Mesendoderm (in vitro differentiated cells): ENCODE measurements at places on chromosomes 4 and X.

- DNase-seq: no peak
- no peaks in the 10 kb centered on the region for H3K36me3 ChIP-seq
- H3K4me3 ChIP-seq: no peak overlapping the region
- H3K27ac ChIP-seq: no peak overlapping the region
These were observed 139.4 kb downstream of the GLRA3 start for GRCh38 chr4:174689618-174690017.

DNA sequence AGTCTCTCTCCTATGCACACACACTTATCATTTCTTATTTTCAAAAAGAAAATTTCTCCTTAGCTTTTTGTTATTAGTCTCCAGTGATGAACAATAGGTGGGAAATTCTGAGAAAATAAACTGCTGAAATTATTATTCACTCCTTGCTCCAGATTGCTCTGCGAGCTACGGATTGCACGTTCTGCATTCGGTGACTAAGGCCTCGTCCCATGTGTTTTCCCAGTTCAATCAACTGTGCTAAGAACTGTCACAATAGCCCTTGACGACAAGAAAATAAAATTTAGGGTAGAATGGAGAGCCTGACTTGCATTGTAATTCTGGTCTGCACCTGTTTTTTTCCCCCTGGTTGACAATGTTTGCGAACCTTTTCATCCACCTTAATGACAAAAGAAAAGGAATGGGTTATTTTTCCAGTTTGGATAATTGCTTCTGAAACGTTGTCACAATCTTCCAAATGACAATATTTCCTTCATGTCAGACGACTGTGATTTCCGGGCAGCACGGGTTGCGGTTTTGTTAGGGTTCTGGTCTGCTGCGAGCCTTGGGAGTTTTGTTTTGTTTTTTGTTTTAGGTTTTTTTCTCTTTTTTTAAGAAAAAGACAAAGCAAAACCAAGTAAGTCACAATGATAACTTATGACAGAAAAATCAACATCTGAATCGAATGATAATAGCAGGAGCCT is 124.5 kb upstream of the NOCT start:
- no peaks in the 10 kb centered on the region for H3K36me3 ChIP-seq
- no peak overlapping the region for H3K4me3 ChIP-seq
- DNase-seq: no peak
- H3K27me3 ChIP-seq: no peaks in the 10 kb centered on the region

- no peak overlapping the region for H3K4me3 ChIP-seq
- no peaks in the 10 kb centered on the region for H3K27me3 ChIP-seq
- no peak overlapping the region for H3K27ac ChIP-seq
- no peaks in the 10 kb centered on the region for H3K36me3 ChIP-seq
- DNase-seq: peak; percentile 3
These were observed 55.1 kb downstream of the CLCN5 start for GRCh38 chrX:49977319-49978090.

DNA sequence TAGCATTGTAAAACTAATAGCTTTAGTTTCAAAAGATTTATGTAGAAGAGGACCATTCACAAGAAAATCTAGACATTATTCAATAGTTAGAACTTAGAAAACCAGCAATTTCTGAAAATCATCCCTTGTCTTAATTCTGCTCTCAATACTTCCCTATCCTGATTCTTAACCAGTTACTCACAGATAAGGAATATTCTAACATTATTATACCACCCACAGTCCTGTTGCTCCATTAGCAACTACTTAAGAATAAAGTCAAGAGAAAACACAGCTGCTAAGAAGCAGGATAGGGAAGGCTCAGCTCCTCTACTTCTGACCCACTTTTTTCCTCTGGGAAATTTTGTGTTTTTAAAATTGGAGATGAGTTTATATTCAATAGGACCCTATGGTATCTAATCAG is 47.7 kb downstream of the PHKA1 start:
- no peaks in the 10 kb centered on the region for H3K27me3 ChIP-seq
- no peaks in the 10 kb centered on the region for H3K36me3 ChIP-seq
- DNase-seq: no peak
- H3K4me1 ChIP-seq: no peaks in the 10 kb centered on the region

DNA sequence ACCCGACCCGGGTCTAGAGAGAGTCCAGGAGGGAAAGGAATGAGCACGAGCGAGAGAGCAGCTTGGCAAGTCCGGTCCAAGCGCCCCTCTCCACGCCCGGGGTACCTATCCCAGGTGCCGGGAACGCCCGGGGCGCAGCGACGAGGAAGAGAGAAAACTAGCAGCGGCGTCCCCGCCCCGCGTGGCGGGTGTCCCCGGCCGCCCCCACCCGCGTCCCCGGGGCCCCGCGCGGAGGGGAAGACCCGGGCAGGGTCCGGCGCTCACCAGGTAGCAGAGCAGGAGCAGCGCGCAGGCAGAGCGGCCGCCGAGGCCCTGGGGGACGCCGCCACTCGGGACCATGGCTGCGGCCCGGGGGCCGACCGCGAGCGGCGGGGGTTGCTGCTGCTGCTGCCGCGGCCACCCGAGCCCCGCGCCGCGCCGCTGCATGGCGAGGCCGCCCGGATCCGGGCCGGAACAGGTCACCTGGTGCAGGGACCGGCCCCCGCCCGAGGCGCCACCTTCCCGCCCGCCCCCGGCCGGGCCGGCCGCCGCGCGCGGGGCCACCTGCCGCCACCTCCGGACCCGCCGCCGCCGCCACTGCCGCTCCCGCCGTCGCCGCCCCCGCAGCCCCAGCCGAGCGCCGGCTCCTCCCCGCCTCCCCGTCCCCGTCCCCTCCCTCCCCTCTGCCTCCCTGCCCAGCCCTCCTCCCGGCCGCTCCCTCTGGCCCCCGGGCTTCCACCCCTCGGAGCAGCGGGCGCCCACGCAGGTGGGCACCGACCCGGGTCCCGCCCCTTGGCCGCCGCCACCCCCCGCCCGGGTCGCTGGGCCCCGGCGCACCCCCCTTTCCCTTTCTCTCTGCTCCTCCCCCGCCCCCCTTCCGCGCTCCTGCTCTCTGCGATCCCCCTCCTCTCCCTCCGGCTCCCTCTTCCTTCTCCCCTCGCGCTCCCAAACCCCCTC is at the start of gene SEL1L3:
Gene SEL1L3, minus strand, starts transcription at position 578 of the 936 bp plus-strand sequence. Its CDS starts 152 bp downstream, at position 426.
- H3K27me3 ChIP-seq: no peaks in the 10 kb centered on the region
- H3K27ac ChIP-seq: peak within 1 kb of the TSS; percentile 59
- peak within 1 kb of the TSS; percentile 60 for H3K4me3 ChIP-seq

GRCh38 chr4:83019794-83020494 is 9.3 kb upstream of the LIN54 start:
- H3K4me3 ChIP-seq: no peak overlapping the region
- no peak overlapping the region for H3K27ac ChIP-seq
- no peaks in the 10 kb centered on the region for H3K4me1 ChIP-seq
- H3K36me3 ChIP-seq: no peaks in the 10 kb centered on the region
- no peaks in the 10 kb centered on the region for H3K27me3 ChIP-seq

GRCh38 chr4:4890574-4891255 is 31.2 kb downstream of the MSX1 start:
- H3K36me3 ChIP-seq: no peaks in the 10 kb centered on the region
- no peak for DNase-seq
- no peak overlapping the region for H3K4me3 ChIP-seq
- H3K27ac ChIP-seq: no peak overlapping the region
- no peaks in the 10 kb centered on the region for H3K4me1 ChIP-seq

DNA sequence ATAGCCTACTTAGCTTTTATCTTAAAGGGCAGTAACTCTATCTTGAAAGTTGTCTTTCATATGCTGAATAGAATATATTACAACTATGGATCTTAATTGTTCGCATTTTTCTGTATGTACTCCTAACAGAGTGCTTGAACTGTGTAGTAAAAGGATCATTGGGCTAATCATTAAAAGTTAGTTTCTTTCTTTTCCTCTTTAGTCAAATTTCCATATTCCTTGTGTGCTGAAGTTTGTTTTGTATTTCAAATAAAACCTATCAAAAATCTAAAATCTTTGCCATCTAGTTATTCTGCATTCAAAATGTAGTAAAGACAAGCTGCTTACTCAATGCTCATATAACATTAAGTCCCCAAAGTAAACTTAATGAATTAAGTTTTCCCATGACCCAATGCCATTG is 182.7 kb downstream of the HTR2C start:
- DNase-seq: no peak
- no peaks in the 10 kb centered on the region for H3K36me3 ChIP-seq
- H3K27me3 ChIP-seq: no peaks in the 10 kb centered on the region
- H3K27ac ChIP-seq: no peak overlapping the region
- H3K4me1 ChIP-seq: no peaks in the 10 kb centered on the region

DNA sequence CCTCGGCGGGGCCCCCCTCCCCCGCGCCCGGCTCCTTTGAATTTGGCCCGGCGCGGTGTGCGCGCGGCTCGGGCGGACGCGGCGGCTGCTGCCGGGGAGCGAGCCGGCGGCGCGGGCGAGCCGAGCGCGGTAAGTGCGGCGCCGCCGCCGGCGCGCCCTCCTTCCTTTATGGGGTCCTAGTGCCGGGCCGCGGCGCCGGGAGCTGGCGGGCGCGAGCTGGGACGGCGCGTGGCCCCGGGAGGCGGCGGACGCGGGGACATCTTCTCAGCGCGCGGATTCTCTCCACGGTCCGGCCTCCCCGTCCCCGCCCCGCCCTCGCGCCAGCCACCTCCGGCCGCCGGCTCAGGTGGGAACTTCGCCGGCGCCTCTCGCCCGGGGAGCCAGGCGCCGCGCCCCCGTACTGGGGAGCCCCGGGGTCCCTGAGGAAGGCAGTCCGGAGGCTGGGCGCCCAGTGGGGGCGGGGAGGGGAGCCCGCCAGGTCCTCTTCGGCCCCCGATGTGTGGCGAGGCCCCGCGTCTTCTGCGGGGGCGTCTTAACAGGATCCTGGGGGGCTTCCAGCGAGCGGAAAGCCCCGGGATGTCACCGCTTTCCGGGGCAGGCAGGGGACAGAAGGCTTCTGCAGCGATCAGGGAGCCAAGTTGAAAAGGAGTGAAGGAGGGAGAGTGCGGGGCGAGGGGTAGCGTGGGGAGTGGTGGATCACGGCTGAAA is 98.4 kb upstream of the TENM3 start:
- H3K4me3 ChIP-seq: peak overlapping the region; percentile 66
- peak overlapping the region; percentile 98 for H3K27ac ChIP-seq
- no peaks in the 10 kb centered on the region for H3K27me3 ChIP-seq
- DNase-seq: peak; percentile 74

- H3K4me1 ChIP-seq: no peaks in the 10 kb centered on the region
- no peaks in the 10 kb centered on the region for H3K27me3 ChIP-seq
- H3K36me3 ChIP-seq: no peaks in the 10 kb centered on the region
- H3K27ac ChIP-seq: no peak overlapping the region
- H3K4me3 ChIP-seq: no peak overlapping the region
These were observed 18.2 kb upstream of the TNIP3 start for GRCh38 chr4:121182296-121182695.

DNA sequence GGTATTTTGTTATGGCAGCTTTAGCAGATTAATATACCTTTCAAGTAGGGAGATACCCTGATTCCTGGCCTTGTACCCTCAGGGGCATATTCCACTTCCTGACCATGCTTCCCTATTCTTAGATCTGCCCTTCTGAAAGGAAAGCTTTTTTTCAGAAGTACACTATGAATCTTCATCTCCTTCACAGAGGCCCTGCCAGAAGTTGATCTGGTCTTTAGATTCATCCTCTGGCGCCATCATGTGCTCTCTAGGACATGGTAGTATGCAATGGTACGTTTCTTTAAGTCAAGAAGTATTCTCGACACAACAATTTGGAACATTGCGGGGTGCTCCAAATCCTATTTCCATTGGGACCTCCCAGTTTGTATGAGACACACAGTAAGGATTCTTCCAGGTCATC is 39.6 kb upstream of the DIPK2B start:
- H3K4me1 ChIP-seq: no peaks in the 10 kb centered on the region
- no peak for DNase-seq
- H3K4me3 ChIP-seq: no peak overlapping the region
- no peaks in the 10 kb centered on the region for H3K36me3 ChIP-seq
- H3K27ac ChIP-seq: no peak overlapping the region
- H3K27me3 ChIP-seq: no peaks in the 10 kb centered on the region

DNA sequence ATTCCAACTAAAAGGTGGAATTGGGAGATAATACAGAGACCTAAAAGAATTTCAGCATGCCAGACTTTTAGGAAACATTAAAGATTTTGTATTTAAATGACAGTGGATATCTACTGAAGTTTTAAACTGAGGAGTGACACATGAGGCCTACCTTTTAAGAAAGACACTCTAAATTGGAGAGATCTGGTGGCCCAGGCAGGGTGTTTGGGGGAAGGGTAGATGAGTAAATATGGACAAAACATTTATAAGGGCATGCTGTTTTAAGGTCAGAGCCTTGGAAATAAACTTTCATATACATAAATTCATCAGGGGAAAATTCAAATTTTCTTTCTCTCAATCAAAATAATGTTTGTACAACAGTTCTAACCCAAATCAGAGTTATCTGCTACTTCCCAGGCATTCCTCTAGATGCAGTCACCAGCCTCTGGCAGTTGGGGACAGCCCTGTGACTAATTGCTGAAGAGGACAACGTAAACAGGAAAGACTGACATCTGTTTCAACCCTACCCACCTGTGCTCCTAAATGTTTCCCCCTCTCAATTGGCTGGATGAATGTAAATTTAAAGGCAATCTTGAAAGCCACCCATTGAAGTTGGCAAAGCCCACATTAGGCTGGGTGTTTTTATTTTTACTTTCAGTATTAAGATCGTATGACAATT is 1646.9 kb upstream of the ADGRL3 start:
- H3K27ac ChIP-seq: no peak overlapping the region
- H3K27me3 ChIP-seq: no peaks in the 10 kb centered on the region
- H3K4me1 ChIP-seq: no peaks in the 10 kb centered on the region
- H3K36me3 ChIP-seq: no peaks in the 10 kb centered on the region
- DNase-seq: peak; percentile 51
- H3K4me3 ChIP-seq: no peak overlapping the region

DNA sequence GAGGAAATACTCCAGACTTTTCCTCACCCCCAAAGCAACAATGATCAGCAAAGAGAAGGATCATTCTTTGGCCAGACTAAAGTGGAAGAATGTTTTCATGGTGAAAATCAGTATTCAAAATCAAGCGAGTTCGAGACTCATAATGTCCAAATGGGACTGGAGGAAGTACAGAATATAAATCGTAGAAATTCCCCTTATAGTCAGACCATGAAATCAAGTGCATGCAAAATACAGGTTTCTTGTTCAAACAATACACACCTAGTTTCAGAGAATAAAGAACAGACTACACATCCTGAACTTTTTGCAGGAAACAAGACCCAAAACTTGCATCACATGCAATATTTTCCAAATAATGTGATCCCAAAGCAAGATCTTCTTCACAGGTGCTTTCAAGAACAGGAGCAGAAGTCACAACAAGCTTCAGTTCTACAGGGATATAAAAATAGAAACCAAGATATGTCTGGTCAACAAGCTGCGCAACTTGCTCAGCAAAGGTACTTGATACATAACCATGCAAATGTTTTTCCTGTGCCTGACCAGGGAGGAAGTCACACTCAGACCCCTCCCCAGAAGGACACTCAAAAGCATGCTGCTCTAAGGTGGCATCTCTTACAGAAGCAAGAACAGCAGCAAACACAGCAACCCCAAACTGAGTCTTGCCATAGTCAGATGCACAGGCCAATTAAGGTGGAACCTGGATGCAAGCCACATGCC is 89.7 kb downstream of the TET2 start:
- DNase-seq: no peak
- no peak overlapping the region for H3K27ac ChIP-seq
- H3K36me3 ChIP-seq: no peaks in the 10 kb centered on the region
- H3K27me3 ChIP-seq: no peaks in the 10 kb centered on the region
- H3K4me1 ChIP-seq: no peaks in the 10 kb centered on the region

GRCh38 chr4:22454955-22455354 is 60.9 kb downstream of the ADGRA3 start:
- no peak overlapping the region for H3K27ac ChIP-seq
- H3K4me1 ChIP-seq: no peaks in the 10 kb centered on the region
- no peak overlapping the region for H3K4me3 ChIP-seq
